ENCODE measurements at places on chromosomes 4 and X.

- DNase-seq, result no peak
Observed at GRCh38 chr4:123878976-123879375, 482.4 kb downstream of the SPRY1 start.

DNA sequence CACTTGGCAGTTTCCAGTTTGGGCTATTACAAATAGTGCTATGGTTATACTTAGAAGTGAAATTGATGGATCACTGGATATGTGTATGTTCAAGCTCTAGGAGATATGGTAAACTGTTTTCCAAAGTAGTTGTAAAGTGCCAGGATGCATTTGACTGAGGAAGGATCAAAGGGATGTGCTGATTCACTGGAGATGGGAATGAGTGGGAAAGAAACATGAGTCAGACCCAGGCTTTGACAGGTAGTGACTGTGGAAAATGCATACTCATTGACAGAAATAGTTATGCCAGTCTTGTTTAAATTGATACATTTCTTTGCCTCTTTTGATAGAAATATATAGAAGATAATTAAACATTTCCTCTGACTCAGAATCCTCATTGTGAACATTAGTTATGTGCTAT, 77.9 kb downstream of the CEP135 start:
- no peak for DNase-seq

DNA sequence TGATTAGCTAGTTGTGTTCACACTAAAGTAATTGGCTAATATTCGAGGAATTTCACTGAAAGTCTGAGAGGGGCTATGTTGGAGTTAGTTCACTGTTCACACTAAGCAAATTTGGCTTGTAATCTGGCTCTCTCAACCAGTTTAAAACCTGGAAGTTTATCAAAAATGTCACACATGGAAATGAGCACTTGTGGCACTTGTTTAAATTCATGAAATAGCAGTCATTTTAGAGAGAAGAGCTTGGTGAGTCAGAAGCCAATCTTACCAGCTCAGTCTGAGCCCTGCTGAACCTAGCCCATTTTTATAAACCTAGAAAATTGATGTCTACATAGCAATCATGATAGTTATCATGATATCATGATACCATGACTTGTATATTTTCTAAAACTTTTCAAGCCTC, 90.7 kb upstream of the JADE1 start:
- DNase-seq, result no peak

GRCh38 chr4:120055795-120056194, 10.9 kb downstream of the MAD2L1 start:
- no peak for DNase-seq

DNA sequence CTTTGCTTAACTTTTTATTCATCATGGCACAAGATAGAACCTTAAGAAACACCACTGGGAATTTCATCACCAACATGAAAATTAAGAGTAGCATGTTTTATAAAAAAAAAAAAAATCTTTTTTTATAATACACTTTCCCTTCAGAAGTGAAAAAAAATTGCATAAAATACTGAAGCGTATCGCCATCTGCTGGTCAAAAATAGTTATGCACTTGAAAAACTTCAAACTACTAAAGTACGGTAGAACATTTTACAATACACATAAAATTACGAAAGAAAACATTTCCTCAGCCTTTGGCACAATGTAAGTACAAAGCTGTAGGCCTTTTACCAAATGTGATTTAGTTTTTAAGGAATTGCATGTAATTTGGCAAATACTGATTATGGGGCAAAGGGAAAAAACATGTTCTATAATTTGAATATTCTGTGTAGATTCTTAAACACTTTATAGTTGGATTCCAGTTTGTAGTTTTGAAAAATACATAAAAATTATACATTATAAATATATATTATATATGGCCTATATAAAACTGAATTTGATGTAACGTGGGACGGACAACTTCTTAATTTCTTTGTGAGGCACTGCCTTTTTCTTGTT, 26.5 kb downstream of the HCCS start:
- DNase-seq, result no peak

- no peak for DNase-seq
Observed at GRCh38 chrX:38154340-38154739, 66.3 kb downstream of the SRPX start.
